ENCODE measurements at places on chromosomes 13 and 19.

- DNase-seq, result peak; percentile 53
These were observed 801 bp downstream of the KCTD12 start for GRCh38 chr13:76885203-76886004.

GRCh38 chr13:111902726-111903125 lies 164.2 kb upstream of the SOX1 start:
- DNase-seq, result no peak

DNA sequence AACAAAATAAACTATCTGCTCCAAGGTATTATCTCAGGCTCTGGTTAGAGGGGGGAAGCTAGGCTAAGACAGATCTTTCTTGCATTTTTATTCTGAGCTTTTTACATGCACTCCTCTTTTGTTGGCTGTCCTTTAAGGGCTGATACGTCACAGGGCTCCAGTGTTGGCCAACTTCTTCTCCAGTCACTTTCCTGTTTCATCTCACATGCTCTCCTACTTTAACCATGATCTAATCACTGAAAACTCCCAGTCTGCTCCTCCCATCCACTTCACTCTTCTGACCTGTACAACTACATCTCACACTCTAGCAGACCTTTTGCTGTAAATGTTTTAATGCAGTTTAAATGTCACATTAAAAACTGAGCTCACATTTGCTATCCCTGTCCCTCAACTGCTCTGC lies 510.0 kb upstream of the KLF12 start:
- no peak for DNase-seq

- DNase-seq, result no peak
These were observed 15.0 kb downstream of the POLR1D start for GRCh38 chr13:27636589-27637288.

GRCh38 chr13:110676595-110677587 lies 29.0 kb downstream of the CARS2 start:
- DNase-seq, result no peak

DNA sequence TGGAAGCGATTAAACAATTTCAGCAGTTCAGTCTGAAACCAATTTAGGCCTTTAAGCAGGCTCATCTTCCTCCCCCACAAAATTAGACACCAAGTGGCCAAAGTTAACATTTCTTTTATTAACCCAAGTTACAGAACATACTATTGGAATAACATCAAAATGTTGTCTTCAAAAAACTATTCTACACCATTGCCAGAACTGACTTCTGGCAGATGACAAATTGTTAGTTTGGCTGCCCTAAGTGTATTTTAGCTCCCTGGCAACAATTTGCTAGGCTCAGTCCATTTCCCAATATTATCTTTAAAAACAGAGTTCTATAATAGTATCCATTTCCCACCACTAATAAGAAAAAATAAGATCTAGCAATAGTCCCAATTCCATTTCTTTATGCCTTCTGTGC lies 107.8 kb downstream of the SGCG start:
- no peak for DNase-seq

DNA sequence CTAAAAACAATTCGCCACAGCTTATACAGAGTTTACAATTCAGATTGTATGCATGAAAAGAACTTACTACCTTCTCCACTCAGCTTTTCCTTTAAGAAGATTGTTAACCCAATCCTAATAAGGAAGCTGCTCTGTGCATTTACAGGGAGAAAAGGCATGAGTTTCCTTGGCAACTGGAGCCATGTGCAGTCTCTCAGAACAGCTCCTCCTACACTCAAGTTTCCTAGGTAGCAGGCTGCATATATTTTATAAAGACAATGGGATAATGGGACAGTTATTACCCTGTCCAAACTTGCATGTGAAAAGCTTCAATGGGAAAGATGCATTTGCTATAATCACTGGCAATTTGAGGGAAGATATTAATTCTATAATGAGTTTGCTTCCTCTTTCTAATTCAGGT lies 125.5 kb upstream of the TRPC4 start:
- DNase-seq, result no peak

- no peak for DNase-seq
These were observed 532.7 kb downstream of the RFC3 start for GRCh38 chr13:34350671-34351070.

- no peak for DNase-seq
These were observed 204 bp upstream of the PDX1 start for GRCh38 chr13:27919659-27919933.
